Right lobe of liver (tissue), 6 donors: ENCODE measurements at places on chromosomes 3 and 15. TPM values are rescaled to one million over a fixed set of nuclear protein-coding genes. Genes with fewer than 3 reads are reported as not detected.

DNA sequence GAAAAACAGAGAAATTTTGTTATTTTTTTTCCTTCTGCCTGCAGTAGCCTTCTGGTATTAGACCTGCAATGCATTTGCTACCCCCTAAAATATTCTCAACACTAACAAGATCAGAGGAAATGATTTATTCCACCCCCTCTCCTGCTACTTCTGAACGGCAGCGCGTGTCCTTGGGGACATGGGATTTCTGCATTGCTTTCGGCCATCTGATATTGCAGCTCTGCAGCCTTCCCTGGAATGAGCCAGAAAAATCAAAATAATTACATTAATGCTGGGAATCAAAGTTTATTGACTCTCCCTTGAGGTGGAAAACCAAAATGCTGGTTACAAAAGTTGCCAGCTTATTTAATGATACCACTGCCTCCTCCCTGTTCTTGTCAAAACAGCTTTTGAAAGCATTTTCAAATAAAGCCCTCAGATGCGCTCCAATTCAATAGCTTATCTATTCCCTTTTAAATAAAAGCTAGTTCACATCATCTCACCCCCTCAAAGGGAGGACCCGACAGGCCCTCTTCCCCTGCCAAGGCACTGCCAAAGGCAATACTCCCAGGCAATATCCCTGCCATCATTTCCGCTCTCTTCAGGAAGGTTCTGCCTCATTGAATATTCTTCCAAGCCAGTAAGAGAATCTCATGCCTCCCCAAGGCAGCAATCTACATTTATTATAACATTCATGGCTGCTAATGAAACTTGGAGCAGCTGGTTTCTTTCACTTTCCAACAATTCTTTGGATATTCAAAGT lies 96.6 kb downstream of the FHIT start:
- H3K27me3 ChIP-seq, result no peaks in the 10 kb centered on the region
- H3K36me3 ChIP-seq, result no peaks in the 10 kb centered on the region
- H3K4me1 ChIP-seq, result peaks cover 23% of the 10 kb centered on the region
- H3K27ac ChIP-seq, result no peak overlapping the region
- peak; percentile 24 for DNase-seq
- no peak overlapping the region for H3K4me3 ChIP-seq

Gene SPESP1
- 2.3 TPM for total RNA-seq

- no peak overlapping the region for H3K27ac ChIP-seq
- H3K27me3 ChIP-seq, result no peaks in the 10 kb centered on the region
- no peak overlapping the region for H3K4me3 ChIP-seq
- DNase-seq, result no peak
These were observed 103.0 kb downstream of the GBE1 start for GRCh38 chr3:81658322-81658997.

DNA sequence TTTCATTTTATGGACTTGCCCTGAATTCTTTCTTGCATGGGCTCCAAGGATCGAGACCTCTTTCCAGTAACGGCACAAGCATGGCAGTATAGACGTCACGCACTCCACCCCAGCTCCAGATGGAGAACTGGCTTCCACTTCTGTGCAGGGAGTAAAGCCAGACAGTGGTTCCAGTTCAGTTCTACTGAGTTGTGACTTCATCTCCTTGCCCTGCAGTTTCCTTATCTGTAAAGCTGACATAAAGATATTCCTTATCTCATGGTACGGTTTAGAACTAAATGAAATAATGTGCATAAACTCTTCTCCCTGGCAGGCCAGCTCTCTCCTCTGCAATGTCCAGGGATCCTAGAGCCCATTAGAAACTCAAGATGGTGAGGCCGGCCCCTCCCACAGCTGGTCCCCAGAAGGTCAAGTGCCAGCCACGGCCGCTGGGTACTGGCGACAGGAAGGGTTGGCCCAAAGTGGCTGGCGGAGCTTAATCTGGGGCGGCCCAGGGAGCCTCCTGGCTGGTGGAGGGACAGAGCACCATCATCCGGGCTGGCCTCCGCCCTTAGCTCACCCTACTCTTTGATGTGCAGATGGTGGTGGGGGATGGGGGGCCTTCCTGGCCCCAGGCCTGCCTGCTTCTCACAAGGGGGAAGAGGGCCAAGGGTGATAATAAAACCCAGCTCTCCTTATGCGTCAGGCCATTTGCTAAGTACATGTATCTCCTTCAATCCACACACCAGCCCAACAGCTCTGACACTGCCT lies 7.2 kb downstream of the MESP2 start:
- no peaks in the 10 kb centered on the region for H3K27me3 ChIP-seq
- peak; percentile 47 for DNase-seq
- no peak overlapping the region for H3K27ac ChIP-seq
- H3K36me3 ChIP-seq, result peaks cover 14% of the 10 kb centered on the region
- H3K4me1 ChIP-seq, result no peaks in the 10 kb centered on the region

GRCh38 chr3:42117175-42118008 lies 26.2 kb downstream of the TRAK1 start:
- H3K4me3 ChIP-seq, result no peak overlapping the region
- no peaks in the 10 kb centered on the region for H3K27me3 ChIP-seq
- DNase-seq, result no peak
- no peaks in the 10 kb centered on the region for H3K36me3 ChIP-seq
- H3K27ac ChIP-seq, result no peak overlapping the region
- peaks cover 11% of the 10 kb centered on the region for H3K4me1 ChIP-seq

DNA sequence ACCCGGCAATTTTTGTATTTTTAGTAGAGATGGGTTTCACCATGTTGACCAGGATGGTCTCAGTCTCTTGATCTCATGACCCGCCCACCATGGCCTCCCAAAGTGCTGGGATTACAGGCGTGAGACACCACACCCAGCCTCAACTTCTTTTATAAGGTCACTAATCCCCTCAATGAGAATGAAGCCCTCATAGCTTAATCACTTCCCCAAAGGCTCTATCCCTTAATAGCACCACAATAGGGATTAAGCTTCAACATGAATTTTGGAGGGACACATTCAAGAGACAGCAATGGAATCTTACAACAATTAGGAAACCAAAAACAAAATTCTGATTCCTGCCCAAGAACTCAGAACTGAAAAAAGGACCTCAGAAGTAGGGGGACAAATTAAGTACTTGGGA lies 126.8 kb downstream of the ATP1B3 start:
- peaks cover 2% of the 10 kb centered on the region for H3K36me3 ChIP-seq
- no peak for DNase-seq
- H3K27ac ChIP-seq, result no peak overlapping the region

Gene PLXND1
- total RNA-seq, result 28.8 TPM

DNA sequence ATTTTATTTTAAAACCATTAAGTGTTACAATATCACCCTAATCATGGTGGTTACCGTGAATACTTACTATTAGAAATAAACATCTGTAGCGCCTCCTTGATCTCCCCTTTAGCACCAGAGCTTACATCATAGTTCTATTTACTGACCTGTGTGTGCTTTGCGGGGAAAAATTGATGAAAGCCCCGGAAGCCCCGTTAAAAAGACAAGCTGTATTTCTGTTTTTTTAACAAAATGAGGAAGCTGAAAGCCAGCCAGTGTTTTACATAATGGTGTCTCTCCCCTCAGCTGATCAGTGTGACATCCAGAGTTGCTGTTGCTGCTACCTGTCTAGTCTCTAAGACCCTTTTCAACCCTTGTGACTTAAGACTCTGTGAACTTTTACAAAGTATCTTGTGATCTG lies 100.8 kb downstream of the OPA1 start:
- no peaks in the 10 kb centered on the region for H3K4me1 ChIP-seq
- peaks cover 2% of the 10 kb centered on the region for H3K36me3 ChIP-seq
- no peak overlapping the region for H3K27ac ChIP-seq
- H3K27me3 ChIP-seq, result no peaks in the 10 kb centered on the region
- no peak for DNase-seq

Gene SCAMP5
- 13.9 TPM for total RNA-seq

- H3K4me3 ChIP-seq, result no peak overlapping the region
- no peaks in the 10 kb centered on the region for H3K27me3 ChIP-seq
- H3K36me3 ChIP-seq, result no peaks in the 10 kb centered on the region
- DNase-seq, result no peak
- H3K4me1 ChIP-seq, result no peaks in the 10 kb centered on the region
- no peak overlapping the region for H3K27ac ChIP-seq
These were observed 220.7 kb upstream of the SEMA6D start for GRCh38 chr15:47496343-47497185.

DNA sequence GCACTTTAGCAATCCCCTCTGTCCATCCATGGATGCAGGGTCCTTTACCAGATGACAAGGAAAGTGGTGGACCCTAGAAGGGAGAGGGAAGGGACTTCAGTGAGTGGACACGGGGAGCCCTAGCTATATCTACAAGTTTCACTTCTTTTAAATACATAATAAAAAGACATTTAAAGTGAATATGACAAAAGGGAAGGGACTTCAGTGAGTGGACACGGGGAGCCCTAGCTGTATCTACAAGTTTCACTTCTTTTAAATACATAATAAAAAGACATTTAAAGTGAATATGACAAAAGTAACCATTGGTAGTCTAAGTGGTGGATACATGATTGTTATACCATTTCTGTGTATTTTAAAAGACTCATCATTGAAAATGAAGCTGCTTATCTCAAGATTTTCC lies 81.9 kb upstream of the HES1 start:
- H3K4me1 ChIP-seq, result peaks cover 12% of the 10 kb centered on the region
- no peak overlapping the region for H3K27ac ChIP-seq
- no peak for DNase-seq
- H3K4me3 ChIP-seq, result no peak overlapping the region
- no peaks in the 10 kb centered on the region for H3K36me3 ChIP-seq

GRCh38 chr15:21260966-21261395 lies 179.3 kb downstream of the POTEB3 start:
- H3K4me3 ChIP-seq, result no peak overlapping the region
- H3K4me1 ChIP-seq, result no peaks in the 10 kb centered on the region
- no peaks in the 10 kb centered on the region for H3K27me3 ChIP-seq
- no peaks in the 10 kb centered on the region for H3K36me3 ChIP-seq
- H3K27ac ChIP-seq, result no peak overlapping the region

GRCh38 chr3:10519236-10519635 lies 13.8 kb upstream of the ATP2B2 start:
- no peaks in the 10 kb centered on the region for H3K36me3 ChIP-seq
- peaks cover 14% of the 10 kb centered on the region for H3K4me1 ChIP-seq
- H3K27ac ChIP-seq, result no peak overlapping the region
- no peaks in the 10 kb centered on the region for H3K27me3 ChIP-seq

Gene SCN5A
- total RNA-seq, result 0.02 TPM
